Fibroblast of the aortic adventitia (primary cell): ENCODE measurements at places on chromosomes 7 and 10. TPM values are rescaled to one million over a fixed set of nuclear protein-coding genes. Genes with fewer than 3 reads are reported as not detected.

DNA sequence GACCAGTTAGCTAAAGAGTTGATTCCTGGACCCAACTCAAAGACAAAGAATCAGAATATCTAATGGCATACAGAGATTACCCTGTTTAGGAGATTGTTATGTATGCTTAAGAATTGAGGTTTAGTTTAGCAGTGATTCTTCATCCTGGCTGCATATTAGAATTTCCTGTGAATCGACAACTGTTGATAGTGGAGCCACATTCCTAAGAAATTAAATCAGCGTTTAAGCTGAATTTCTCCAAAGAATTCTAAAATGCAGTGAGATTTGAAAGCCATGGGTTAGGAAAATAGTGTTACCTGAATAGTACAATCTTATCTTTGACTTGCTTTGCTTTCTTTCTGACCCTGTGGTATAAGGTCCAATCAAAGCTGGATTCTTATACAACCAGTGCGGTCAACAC, 16.4 kb upstream of the FERD3L start:
- peak; percentile 16 for DNase-seq

The NKX2-3 gene
- not detected in 2 replicates for total RNA-seq

GRCh38 chr10:63236113-63236935, 103.2 kb downstream of the NRBF2 start:
- peak; percentile 89 for DNase-seq

The BUB3 gene
- total RNA-seq, result 113 and 182 TPM in 2 replicates

GRCh38 chr10:80079312-80079719, 851 bp downstream of the TMEM254 start:
- DNase-seq, result no peak

DNA sequence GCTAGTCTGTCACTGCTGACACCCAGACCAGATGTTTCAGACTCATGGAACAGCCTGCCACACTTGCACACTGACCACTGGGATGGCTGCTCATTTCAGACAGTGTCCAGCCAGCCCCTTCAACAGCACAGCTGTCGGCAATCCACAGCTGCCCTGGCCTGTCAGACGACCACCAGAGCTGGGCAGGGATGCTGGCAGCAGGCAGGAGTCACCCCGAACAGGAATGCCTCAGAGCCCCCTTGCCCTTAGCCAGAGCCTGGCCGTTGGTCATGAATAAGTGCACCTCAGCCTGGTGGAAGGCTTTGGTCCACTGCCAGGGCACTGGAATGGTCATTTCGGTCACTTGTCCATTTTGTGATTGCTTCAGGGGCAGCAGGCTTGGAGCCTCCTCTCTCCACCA, 149.6 kb upstream of the TCERG1L start:
- no peak for DNase-seq

The OR9A2 gene
- total RNA-seq, result not detected in 2 replicates

The WBP1L gene
- total RNA-seq, result 28.4 and 76.1 TPM in 2 replicates

DNA sequence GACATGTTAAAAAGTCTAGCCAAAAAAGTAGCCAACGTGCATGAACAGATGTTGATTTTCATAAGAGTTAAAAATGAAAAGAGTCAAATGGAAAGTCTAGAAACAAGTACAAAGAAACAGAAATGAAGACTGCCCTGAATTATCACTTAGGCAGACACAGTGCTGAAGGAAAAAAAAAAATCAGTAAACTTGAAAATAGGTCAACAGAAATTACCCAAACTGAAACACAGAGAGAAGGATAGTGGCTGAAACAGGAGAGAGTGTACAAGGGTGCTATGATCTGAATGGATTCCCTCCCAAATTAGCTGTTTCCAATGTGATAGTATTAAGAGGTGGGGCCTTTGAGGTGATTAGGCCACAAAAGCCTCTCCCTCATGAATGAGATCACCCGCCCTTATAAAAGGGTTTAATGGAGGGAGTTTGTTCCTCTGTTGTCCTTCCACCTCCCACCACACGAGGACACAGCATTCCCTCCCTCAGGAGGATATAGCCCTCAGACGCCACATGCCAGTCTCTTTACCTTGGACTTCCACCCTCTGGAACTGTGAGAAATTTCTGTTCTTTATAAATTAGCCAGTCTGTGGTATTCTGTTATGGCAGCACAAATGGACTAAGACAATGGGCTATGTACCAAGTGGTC, 249.7 kb downstream of the AHR start:
- no peak for DNase-seq

DNA sequence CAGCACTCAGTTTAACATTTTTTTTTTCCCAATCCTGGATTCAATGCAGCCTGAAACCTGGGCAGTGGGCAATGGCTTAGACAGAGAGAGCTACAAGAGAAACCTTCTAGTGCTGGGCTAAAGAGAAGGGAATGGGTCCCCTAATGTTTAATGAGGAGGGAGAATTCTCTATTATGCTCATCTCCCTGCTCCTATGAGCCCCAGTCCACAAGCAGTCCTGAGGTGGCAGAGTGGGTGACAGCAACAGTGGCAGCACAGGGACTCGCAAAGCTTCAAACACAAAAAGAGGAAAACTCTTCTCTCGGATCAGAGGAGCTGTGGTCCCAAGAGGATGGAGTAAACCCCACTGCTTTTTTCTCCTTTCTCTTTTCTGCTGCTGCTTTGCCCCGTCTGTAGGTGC, 36.5 kb downstream of the COBL start:
- no peak for DNase-seq

GRCh38 chr7:12220389-12221046, 9.4 kb downstream of the TMEM106B start:
- peak; percentile 17 for DNase-seq

DNA sequence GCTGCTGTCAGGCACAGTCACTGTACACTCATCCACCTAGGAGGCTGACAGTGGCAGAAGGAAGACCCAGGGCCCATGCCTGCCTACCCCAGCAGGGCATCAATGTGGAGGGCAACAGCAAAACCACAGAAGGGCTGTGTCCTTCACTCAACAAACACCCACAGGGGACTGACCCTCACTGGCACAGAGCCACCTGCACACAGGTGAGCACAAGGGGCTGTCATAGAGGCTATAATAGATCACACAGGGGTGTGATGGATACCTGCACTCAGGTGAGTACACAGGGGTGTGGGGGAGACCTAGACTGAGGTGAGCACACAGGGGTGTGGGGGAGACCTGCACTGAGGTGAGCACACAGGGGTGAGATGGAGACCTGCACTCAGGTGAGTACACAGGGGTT, 132.8 kb upstream of the TCERG1L start:
- DNase-seq, result no peak

The FAM180A gene
- 2.5 and 71.0 TPM in 2 replicates for total RNA-seq

- DNase-seq, result no peak
Observed at GRCh38 chr10:130775311-130775710, 536.2 kb downstream of the TCERG1L start.

GRCh38 chr10:98431016-98431415, 15.7 kb downstream of the HPS1 start:
- DNase-seq, result no peak

DNA sequence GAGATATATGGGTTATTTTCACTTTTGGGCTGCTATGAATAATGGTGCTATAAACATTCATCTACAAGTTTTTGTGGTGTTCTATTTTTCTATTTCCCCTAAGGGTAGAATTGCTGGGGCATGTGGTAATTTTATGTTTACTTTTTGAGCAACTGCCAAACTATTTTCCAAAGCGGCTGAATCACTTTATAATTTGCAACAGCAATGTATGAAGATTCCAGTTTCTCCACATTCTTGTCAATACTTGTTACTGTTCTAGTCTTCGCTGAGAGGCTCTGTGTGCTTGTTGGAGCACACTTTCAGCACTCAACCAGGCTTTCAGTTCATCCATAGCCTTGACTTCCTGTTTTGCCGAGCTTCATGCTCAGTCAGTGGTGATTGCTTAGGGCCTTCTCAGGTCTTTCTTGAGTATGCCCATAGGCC, 39.0 kb downstream of the ADK start:
- DNase-seq, result peak; percentile 90

DNA sequence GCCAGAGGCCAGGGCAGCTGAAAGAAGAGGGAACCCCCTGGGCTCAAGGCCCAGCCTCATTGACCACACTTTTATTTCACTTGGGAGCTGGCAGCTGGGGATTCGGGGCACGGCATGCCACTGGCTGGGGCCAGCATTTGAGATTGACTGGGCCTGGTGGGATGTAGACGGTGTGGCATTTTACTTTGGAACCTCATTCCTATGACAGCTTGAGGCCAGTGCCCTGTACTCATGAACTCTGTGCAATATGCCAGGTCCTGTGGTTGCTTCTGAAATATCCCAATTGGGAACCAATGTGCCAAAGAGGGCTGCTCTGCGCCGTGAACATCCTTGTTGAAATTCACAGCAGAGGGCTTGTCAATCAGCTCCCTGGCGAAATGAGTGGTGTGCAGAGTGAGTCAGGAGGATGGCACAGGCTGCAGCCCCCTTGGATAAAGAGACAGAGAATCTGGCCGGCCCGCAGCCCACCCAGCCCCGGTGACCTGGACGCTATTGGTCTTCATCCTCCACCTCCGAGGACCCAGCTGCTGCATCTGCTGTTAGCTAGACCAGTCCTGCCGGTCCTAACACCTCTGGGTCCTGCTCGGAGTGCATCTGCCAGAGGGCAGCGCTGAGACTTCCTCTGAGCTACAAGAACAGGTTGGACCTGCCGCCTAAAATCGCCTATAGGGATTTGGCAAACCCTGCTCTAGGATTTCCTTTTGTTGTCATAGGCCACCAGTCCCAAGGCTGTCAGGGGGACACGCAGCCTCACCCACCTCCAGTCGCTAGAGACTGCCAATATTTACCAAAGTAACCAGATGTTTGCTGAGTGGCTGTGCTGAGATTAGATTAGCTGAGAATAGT, 58.0 kb downstream of the PRKAG2 start:
- DNase-seq, result no peak

DNA sequence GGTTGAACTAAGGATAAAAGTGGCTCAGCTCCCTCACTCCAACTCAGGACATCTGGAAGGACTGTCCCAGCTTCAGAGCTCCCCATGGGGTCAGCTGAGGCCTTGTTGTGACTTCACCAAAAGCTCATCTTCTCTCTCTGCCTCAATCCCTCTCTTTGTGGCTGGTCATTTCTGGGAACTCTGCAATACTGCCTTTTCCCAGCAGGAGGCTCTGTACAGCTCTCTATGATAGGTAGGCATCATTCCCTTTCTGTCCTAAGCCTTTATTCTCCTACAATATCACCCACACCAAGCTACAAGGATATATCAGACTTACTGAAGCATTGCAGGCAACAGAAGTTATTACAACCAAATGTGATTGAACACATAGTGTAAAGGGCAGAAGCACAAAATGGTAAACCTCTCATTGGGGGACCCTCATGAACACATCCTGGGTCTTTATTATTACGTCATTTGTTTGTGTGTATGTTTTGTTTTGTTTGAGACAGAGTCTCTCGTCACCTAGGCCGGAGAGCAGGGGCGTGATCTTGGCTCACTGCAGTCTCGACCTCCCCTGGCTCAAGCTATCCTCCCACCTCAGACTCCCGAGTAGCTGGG, 36.7 kb upstream of the PRPS1L1 start:
- DNase-seq, result peak; percentile 12
